ENCODE measurements at places on chromosomes 5 and 9. TPM values are rescaled to one million over a fixed set of nuclear protein-coding genes. Genes with fewer than 3 reads are reported as not detected.

- no peak for DNase-seq
These were observed 522 bp downstream of the BTNL9 start for GRCh38 chr5:181040631-181040945.

DNA sequence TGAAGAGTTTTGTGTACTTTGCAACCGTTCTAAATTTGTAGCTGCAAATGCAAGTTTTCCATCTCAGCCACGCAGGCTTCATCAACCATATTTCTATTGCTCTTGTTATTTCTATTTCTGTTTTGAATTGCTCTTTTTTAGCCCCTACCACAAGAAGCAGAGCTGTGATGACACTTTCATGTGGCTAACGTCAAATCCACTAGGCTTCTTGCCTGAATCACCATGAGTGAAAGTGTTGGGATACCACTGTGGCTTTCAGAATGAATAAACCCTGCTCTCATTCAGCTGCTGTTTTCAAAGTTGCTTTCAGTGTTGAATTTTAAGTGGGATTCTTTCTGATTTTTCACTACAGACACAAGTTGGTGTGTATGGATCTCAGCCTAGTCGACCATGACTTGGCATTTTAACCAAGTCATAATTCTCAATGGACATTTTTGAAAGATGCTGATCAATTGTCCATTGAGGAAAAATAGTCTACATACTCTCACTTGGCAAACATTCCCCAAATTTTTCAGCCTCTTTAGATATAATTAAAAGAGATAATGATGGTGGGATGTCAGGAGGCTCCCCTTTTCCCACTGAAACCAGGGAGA, 41.0 kb upstream of the MTAP start:
- DNase-seq: no peak

DNA sequence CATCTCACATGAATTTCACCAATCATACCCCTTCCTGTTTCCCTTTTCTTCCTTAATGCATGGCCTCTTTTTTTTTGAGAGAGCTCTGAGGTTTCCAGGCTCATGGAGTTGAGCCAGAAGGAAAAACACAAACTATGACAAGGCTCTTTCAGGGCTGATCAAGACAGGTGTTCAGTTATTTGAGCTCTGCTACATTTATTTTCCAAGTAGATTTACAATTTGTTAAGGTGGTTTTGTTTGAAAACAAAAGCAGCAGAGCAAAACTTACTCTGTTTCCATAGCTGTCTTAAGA, 62.4 kb upstream of the IL7R start:
- no peak for DNase-seq

GRCh38 chr9:86349271-86349670, 4.9 kb downstream of the TUT7 start:
- no peak for DNase-seq

The HRH2 gene
- total RNA-seq: 1.4 TPM

DNA sequence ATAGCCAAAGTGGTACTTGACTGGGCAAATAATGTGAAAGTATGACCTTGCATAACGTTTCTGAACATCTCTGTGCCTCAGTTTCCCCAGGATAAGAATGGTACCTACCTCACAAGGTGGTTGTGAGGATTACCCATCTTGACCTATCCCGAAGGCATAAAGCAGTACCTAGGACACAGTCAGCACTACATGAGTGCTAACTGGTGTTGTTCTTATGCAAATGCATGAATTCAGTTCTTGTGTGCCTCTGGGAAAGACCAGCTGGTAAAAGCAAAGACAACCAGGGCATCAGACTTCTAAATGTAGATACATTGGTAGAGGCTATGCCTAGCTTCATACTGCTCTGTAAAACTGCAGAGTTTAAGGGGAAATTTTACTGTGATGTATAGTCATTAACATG, 21.8 kb upstream of the TMEM252 start:
- no peak for DNase-seq

- peak; percentile 88 for DNase-seq
These were observed 637 bp upstream of the SMC5 start for GRCh38 chr9:70257991-70258691.

The EPB41L4B gene
- 54.6 TPM for total RNA-seq

The TRIP13 gene
- total RNA-seq: 3.2 TPM

The ASS1 gene
- total RNA-seq: 1,036 TPM

The ADAMTSL1 gene
- total RNA-seq: 1.6 TPM

DNA sequence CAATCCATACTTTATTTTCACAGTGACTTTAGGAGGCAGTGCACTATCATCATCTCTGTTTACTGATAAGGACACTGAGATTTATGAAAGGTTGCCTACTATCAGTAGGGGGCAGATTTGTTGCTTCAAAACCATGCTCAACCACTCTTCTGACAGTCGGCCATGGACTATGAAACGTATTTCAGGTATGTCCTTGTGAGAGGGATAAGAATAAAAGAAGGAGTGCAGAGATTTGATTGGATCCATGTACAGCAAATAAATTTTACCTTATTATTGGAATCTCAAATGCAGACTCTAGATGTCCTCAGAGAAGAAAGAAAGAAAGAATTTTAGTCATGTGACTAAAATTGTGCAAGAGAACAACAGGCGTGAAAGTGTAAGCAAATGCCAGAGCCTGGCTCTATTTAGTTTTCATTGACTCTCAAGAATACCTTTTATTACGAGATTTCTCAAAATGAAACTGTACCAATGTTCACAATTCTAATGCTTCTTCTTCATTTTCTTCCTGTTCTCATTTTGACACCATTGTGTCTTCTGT, 296.6 kb upstream of the RASA1 start:
- no peak for DNase-seq

- DNase-seq: peak; percentile 42
These were observed 95.8 kb downstream of the CFAP90 start for GRCh38 chr5:7754997-7755596.

- DNase-seq: no peak
These were observed 244.8 kb upstream of the NR4A3 start for GRCh38 chr9:99576876-99577275.
